ENCODE measurements at places on chromosomes 11 and 22. TPM values are rescaled to one million over a fixed set of nuclear protein-coding genes. Genes with fewer than 3 reads are reported as not detected.
A peak's percentile ranks its signal among the peaks of the same experiment; 100 is the strongest.

GRCh38 chr11:128738942-128739341, 45.1 kb downstream of the FLI1 start:
- DNase-seq: peak; percentile 26

DNA sequence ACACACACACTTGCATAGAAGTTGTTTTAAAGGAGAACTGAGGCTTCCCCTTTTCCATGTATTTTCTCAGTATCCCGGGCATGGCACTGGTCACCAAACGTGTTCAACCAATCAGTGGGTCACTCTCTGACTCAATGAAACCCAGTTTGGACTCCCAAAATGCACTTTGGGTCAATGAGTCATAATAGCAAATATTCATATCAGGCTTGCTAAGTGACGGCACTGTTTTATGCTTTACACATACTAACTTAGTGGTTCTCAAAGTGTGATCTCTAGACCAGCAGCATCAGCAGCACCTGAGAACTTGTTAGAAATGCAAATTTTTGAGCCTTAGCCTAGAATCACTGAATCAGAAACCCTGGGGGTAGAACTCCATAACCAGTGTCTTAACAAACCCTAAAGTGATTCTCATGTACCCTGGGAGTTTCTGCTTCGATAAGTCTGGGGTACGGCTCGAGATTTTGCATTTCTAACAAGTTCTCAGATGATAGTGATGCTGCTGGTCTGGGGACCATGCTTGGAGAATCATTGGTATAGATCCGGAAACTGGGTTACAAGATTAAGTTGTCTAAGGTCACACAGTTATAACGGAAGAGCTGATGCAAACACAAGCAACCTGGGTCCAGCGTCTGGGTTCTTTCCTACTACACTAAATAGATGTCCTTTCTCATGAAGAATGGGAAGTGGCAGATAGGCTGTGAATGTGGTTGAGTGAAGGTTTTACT, 35.6 kb downstream of the ETS1 start:
- peak; percentile 89 for DNase-seq

GRCh38 chr11:113351068-113351450, 36.5 kb upstream of the ANKK1 start:
- DNase-seq: no peak

OR5P2 gene
- total RNA-seq: not detected

LGR4 gene
- total RNA-seq: 3.3 TPM
